ENCODE measurements at places on chromosomes 1 and 21.

DNA sequence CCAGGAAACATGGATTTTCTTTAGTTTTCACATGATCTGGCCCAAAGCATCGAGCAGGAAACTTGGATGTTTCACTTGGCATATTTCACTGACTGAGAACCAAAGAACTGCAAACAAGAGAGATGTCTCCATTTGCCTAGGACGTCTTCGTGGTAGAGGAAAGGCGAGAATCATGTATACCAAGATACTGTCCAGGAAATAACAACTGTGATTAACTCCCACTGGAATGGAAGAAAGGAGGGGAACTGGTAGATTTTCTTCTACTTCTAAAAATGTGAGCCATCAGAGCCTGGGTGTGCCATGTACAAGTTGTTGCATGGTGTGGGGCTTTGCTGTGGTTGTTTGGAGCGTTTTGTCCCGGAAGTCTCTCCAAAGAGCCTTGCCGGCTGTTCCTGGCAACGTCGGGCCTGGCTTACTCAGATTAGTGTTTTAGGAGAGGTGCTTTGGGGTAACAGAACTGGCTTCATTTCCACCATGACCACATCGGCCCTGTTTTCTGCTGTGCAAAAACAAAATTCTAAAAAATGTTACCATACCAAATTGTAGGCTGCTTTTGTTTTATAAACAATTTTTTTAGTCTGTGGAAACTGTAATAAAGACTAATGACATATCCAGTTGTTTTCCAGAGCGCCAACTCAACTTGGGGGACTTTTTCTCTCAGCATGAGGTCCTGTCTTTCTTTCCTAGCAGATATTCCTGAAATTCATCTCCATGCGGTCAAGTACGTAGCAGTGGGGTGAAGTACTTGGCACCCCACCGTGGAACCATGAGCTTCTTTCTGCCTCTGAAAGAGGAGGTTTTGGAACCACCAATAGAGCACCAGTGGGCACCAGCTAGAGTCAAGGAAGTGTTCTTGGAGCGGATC, 118.3 kb downstream of the TM2D1 start:
- no peak for DNase-seq

GRCh38 chr1:64683419-64683818, 61.5 kb upstream of the RAVER2 start:
- no peak for DNase-seq

GRCh38 chr1:78102082-78102481, 56.3 kb downstream of the GIPC2 start:
- DNase-seq: no peak

- DNase-seq: no peak
Observed at GRCh38 chr1:77543822-77544448, 138.5 kb downstream of the ZZZ3 start.

DNA sequence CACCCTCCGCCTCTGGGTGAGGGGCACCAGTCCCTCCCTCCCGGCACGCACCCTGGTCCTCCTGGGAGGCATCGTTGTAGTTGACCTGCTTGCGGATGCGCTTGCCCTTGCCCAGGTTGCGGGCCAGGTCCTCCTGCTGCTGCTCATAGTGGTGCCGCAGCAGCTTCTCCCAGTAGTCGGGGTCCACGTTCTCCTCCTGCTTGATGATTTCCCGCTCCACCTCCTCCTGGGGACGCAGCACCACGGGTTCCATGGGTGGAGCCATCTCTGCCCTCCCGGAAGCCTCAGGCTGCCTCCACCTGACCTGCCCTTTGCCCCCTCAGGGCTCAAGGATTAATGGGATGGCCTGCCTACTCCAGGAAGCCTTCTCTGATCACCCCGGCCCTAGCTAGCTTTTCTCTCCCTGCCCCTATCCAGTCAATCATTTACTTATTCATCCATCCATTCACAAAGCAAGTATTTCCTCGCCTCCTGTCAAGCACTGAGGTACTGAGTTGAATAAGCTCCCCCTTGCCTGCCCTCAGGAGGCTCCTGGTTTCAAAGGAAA, 53.5 kb downstream of the CHD5 start:
- no peak for DNase-seq

- no peak for DNase-seq
Observed at GRCh38 chr21:15066123-15066575, 1.3 kb upstream of the NRIP1 start.

- no peak for DNase-seq
Observed at GRCh38 chr1:111399792-111400610, 27.5 kb downstream of the OVGP1 start.

DNA sequence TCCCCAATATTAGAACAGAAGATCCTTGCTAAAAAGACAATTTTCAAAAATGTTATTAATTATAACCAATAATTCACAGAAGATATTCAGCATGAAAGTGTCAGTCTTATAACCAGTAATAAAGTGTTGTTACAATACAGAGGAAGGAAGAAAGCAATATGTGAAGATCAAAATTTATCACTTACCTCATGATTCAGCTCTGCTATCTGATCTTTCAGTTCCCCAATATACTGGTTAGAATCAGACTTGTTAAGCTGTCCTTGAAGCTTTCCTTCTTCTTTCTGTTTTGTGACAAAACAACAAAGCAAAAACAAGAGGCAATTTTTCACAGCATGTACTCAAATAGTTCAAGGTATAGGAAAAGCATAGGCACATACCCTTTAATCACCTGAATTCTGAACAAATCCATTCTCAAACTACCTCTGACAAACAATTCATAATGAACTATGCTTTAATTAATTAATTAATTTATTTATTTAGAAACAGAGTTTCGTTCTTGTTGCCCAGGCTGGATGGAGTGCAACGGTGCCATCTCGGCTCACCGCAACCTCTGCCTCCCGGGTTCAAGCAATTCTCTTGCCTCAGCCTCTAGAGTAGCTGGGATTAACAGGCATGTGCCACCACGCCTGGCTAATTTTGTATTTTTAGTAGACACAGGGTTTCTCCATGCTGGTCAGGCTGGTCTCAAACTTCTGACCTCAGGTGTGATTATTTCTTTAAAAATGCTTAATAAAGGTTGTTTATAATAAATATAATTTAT, 76.9 kb upstream of the GFI1 start:
- no peak for DNase-seq

Data from activated T-cell treated with anti-CD3 and anti-CD28 coated beads, Interleukin-2, amount 50 U/mL, for 1 hour (primary cell).